ENCODE measurements at places on chromosomes 6 and 20.

DNA sequence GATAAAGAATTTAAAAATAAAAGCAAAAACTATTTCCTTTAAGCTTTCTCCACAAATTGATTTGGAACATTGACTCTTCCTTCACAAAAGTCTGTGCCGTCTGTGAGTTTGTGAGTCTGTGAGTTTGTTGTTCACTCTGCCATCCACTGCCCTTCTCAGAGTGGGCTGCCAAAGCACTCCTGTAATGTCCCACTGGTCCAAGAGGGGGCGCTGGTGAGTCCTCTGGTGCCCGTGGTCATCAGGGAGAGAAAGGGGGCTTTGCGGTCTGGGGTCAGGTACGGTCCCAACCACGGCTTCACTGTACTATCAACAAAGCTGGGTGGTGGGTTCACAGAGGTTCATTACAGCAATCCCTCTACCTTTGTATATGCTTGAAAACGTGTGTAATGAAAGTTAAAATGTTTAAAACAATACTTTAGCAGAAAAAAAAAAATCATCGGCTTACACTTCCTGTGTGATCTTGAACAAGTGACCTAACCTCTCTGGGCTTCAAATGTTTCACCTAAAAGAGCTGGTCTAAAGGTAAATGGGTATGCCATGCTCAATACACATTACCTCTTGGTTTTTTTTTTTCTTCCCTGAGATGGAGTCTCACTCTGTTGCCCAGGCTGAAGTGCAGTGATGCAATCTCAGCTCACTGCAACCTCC is 5.6 kb upstream of the ANKRD60 start:
- peak; percentile 41 for DNase-seq

- no peak for DNase-seq
Observed at GRCh38 chr20:23254505-23254904, 96.1 kb upstream of the NXT1 start.

DNA sequence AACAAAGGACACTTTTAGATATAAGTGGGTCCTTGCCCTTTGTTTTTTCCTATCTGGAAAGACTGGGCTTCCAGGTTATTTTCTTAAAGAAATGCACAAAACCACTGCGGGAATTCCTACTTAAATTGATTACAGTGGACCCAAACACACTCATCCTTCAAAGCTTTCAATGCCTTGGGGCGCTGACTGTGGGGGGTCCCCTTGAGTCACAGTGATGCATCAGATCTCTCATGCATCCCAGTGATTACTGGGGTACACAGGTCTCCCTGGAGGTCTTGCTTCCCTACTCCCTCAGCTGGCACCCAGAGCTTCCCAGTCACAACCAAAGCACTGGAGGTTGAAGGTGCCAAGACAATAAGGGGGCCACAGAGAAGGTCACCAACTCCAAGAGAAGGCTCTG is 20.7 kb downstream of the ABHD12 start:
- DNase-seq = no peak

DNA sequence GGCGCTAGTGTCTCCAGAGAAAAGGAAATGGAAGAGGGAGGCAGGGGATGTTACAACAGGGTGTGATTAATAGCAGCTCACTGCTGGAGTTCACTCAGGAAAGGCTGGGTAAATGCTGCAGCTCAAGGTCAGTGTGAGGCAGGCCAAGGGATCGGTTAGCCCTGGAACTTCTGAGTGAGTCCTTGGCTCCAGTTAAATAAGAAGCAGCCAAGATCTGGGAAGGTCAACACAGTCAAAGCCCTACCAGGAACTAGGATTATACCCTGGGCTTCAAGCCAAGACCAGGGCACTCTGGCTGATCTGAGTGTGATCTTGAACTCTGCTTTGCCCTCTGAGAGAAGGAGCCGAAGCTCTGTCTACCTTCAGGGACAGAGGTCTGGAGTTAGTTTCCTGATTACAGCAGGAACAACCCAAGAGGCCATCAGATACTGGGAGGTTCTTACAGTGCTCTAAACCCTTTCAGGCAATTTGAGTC is 44.3 kb downstream of the TPD52L1 start:
- no peak for DNase-seq

DNA sequence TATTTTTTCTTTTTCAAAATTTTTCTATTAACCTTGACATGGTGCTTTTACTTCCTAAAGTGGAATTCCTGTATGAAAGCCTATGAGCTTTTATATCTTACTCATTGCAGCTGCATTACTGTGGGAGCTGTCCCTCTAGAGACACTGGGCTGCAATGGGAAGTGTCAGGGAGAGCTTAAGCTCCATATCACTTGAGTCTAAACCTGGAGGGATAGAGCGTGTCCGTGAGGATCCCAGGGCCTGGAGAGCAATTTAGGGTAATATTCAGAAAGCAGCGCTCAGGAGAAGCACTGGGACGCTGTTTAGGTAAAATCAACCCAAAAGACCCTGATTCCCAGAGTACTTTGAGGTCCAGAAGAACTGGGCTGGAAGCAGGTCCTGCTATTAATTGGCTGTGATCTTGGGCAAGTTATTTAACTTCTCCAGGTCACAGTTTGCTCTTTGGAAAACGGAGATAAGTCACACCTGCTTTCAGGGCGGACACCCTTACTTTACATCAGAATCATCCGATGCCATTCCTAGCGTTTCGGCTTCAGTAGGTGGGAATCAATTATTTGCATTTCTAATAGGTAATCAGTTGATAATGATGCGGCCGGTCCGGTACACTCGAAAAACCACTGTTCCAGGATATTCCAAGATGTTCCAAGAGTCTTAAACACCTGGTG is 628 bp upstream of the ERGIC3 start:
- DNase-seq = no peak

- no peak for DNase-seq
Observed at GRCh38 chr6:118722829-118723813, 71.7 kb upstream of the CEP85L start.

- DNase-seq = no peak
Observed at GRCh38 chr6:87724983-87725811, 23.2 kb upstream of the AKIRIN2 start.

- DNase-seq = no peak
Observed at GRCh38 chr6:69914015-69914485, 47.7 kb downstream of the COL19A1 start.

DNA sequence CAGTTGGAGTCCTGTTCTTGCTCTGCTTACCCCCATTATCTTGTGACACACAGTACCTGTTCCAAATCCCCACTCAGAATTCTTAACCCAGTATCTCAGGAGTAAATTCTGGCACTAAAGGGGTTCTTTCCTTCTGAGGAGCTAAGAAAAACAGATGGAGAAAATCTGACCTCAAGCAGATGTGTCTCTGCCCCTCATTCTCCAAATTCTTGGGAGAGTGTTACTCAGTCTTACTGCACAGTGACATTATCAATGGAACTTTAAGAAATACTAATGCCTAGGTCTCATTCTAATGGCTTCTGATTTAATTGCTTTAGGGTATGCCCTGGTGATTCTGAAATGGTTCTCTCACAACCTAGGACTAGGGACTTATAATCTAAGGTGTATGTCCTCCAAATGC is 40.6 kb upstream of the PTPRK start:
- no peak for DNase-seq

- no peak for DNase-seq
Observed at GRCh38 chr6:1885576-1886011, 275.9 kb downstream of the FOXC1 start.

DNA sequence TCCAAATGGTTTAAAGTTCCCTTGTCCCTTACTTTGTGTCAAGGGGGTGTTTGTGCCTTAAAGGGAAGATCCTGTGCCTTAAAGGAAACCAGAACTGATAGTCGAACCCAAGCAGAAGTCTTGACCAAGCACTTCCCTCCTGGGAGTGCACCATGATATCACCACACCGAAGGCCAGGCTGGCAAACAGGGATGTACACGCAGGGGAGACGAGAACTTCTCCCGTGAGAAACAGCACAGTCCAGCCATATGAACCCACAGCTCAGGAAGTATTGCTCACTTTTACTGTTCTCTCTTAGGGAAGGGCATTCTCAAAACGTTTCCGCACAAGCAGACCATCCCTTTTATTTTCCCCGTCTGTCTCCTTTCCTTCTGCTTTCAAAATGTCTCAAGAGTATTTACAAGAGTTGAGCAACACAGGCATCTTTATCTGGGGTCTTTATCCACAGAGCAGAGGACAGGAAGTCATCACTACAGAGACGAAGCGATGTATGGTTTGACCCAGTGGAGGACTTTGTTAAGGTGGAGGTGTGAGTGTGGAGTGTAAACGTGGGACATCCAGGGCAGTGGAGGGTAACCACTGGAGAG is 12.8 kb upstream of the SERPINB1 start:
- DNase-seq = no peak

GRCh38 chr6:5524110-5524509 is 262.8 kb downstream of the FARS2 start:
- DNase-seq = no peak

GRCh38 chr20:11777387-11778205 is 140.1 kb upstream of the BTBD3 start:
- DNase-seq = no peak

- DNase-seq = peak; percentile 66
Observed at GRCh38 chr6:27126815-27127537, 120.5 kb upstream of the PRSS16 start.

DNA sequence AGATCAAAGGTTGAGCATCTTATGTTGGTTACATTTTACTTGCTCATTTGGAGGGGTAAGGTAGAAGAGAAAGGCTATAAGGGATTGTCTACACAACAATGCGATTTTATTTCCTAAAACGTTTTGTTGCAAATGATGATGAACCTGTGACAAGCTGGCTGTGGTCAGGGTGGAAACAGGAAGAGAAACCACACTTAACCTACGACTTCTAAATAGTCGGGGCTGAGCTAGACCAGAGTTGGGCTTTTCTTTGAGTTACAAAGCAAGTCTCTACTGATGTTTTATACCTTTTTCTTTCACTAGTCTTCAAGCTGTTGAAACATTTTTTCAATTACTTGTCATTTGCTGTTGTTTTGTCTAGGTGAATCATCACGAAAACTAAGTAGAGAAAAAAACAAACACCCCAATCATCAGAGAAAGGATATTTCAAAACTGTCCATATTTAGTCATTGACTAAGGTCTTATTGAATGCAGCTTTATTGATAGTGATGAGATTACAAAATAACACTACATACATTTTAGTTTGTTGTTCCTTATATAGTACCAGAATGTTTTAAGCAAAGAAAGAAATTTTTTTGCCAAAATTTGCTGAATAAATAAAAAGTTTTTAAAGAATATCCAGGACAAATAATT is 18.0 kb downstream of the KLHL31 start:
- DNase-seq = peak; percentile 8

- DNase-seq = peak; percentile 41
Observed at GRCh38 chr6:156779206-156780094, 2.3 kb downstream of the ARID1B start.

- DNase-seq = no peak
Observed at GRCh38 chr6:6179858-6180623, 140.4 kb downstream of the F13A1 start.

DNA sequence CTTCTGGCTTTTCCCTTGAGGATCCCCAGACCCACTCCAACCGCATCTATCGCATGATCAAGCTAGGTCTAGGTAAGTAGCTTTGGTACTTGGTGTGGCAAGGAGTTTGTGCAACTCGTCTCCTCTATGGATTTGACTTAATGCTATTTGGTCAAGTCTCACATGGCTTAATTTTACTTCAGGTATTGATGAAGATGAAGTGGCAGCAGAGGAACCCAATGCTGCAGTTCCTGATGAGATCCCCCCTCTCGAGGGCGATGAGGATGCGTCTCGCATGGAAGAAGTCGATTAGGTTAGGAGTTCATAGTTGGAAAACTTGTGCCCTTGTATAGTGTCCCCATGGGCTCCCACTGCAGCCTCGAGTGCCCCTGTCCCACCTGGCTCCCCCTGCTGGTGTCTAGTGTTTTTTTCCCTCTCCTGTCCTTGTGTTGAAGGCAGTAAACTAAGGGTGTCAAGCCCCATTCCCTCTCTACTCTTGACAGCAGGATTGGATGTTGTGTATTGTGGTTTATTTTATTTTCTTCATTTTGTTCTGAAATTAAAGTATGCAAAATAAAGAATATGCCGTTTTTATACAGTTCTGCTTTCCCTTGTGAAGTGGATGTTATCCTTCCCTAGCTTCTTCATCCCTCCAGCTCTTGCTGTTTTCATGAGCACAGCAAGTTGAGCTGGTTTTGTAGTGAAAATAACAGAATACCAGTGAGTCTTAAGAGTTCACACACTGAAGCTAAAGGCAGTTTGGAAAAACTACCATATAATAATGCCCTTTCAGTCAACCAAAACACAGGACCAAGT is 3.8 kb downstream of the SLC35B2 start:
- DNase-seq = peak; percentile 68

GRCh38 chr6:111499269-111499793 is 16.3 kb upstream of the REV3L start:
- no peak for DNase-seq

DNA sequence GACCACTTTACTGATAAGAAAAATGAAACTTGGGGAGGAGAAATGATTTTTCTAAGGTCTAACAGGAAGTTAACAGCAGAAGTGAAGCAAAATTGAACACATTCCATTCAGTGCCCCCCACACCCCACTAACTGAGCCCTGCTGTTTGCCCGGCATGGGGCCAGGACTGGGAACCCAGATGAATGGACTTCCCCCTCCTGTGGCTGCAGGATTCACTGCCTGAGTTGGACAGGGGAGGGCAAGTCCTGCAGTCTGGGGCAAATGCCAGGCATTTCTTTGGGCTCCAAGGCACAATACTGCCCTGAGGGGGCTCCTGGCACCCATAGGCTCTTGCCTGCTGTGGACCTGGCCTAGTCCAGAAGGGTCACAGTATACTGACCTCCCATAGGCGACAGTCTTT is 28.3 kb downstream of the FYN start:
- DNase-seq = no peak

- no peak for DNase-seq
Observed at GRCh38 chr6:20661721-20662120, 127.5 kb downstream of the CDKAL1 start.

DNA sequence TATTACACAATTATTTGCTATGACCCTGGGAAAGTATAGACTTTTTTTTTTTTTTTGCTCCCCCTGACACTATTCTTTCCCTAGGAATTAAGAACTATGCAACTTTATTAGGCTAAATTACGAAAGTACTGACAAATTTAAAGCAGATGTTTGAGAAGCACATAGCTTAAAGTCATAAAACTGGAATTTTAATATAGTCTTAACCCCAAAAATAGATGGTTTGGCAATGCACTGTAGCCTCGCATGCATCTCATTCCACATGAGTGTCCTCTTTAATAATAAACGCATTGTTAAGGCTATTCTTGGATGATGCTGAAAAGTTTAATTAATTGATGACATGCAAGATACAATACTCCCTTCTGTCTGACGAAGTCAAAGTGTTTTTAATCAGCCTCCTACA is 49.3 kb downstream of the TBC1D7 start:
- DNase-seq = no peak

GRCh38 chr6:169793408-169793807 is 42.0 kb downstream of the ERMARD start:
- DNase-seq = no peak

DNA sequence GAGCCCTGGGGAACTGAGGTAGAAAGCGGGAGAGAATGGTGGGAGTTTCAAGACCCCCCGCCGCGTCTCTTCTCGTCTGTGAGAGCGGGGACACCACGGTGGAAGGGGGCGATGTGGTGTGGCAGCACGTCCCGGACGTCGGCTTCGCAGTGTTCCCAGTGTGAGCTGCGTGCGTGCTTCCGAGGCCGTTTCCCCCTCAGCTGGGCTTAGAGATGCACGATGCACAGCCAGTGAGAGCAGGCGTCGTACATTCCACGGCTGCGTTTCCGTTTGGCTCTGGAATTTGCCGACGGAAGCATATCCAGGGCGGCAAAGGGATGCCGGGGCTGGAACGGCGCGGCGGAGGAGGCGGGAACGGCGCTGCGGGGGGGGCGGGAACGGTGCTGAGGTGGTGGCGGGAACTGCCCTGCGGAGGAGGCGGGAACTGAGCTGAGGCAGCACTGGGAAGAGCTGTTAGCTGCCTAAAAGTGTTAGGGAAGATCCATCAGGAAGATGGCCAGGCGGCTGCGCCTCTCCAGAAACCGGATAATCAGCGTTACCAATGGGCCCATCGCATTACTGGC is 37.7 kb downstream of the KIF25 start:
- DNase-seq = no peak
